ENCODE measurements at places on chromosomes 5 and 9.

- no peak for DNase-seq
These were observed 36.1 kb upstream of the UBE2D2 start for GRCh38 chr5:139524940-139525585.

DNA sequence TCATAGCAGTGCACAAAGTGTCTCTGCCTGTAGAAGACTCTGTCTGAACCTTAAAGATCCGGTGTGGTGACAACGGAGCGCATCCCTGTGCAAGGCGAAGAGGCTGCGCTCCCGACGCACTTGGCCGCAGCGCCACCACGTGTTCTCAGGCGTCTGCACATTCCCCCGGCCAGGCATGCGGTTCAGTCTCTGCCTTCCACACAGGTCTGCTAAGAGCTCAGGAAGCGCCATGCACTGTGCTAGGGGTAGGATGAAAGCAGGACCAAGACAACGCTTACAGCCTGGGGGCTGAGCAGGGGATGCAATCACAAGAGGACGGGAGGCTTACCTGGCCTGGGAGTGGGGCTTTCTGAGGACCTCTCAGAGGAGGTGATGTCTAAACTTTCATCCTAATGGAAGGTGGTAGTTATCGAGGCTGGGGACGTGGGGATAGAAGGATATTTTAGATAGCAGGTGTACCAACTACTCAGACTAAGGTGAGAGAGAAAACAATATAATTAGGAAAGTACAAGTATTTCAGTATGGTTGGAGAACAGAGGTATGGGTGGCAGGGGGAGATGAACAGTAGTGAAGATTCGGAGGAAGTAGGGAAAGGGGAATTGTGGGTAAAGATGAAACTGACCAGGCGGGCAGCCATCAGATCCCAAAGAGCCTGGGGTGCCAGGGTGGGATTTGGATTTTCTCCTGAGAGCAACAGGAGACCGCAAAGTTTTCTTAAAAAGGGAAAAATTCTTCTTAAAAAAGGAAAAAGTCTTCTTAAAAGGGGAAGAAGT lies 13.3 kb downstream of the CAPSL start:
- DNase-seq = peak; percentile 16

DNA sequence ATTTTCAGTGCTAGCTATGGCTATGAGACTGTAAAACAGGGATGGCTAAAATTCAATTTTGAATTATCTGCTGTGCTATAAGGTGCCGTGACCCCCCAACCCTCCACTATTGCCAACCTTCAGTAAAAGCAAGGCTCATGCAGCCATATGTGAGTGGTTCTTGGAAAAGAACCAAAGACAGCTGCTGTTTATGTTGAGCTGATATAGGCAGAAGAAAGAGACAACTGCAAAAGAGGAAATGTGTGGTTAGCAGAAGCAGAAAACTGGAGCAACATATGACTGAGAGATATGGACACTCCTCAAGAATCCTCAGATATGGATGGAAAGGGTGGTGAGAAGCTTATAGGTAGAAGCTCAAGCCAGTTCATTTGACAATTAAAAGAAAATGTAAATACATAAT lies 200.3 kb downstream of the TLE1 start:
- DNase-seq = no peak

DNA sequence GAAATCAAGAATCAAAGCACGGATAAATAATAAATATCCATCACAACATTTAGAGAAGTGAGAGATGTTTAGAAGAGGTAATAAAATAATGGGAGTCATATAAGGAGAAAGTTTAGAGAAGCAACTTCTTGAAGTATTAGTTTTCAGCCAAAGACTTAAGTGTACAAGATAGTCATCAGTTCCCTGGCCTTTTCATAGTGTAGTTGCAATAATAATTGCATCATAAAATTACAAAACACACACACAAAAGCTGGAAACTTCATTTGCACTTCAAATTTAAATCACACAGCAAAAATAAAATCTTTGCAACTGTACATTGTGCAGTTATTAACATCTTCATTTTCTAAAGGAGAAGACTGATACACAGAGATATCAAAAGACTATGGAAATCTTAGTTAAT lies 319.1 kb upstream of the RGMB start:
- DNase-seq = no peak

- no peak for DNase-seq
These were observed 161.2 kb downstream of the RGS3 start for GRCh38 chr9:113624721-113625120.

DNA sequence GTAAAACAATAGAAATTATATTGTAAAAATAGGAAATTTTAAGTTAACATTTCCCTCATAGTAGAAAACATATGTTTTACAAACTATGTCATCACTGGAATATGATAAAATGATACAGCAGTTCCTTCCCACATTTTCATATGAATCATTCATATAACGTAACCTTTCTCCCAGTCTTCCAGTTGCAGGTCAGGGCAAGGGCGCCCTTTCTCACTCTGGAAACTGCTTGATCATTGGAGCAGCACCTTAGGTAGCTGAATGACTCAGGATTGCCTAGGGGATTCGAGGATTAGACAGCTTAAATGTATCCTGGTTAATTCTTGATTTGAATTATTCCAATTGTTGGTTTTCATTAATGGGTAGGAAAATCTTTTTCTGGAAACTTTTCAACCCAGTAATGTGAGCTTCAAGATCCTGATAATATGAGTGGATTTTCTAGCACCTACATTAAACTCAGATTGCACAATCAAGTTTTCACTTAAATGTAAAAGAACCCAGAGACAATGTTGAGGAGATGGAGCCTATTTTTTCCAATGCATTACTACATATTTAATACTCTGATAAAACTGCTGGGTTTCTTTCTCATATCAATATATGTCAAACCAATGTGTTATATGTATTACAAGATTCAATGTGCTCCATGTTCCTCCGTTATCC lies 32.6 kb upstream of the ANXA1 start:
- DNase-seq = no peak

- no peak for DNase-seq
These were observed 19.2 kb downstream of the EFCAB9 start for GRCh38 chr5:172213126-172213525.
